Type B pancreatic cell (in vitro differentiated cells): ENCODE measurements at places on chromosomes 11 and 22. TPM values are rescaled to one million over a fixed set of nuclear protein-coding genes. Genes with fewer than 3 reads are reported as not detected.

The SYCE3 gene
- not detected in 2 replicates for total RNA-seq

The FIBIN gene
- total RNA-seq = 0.43 and 0.65 TPM in 2 replicates

The CSF2RB gene
- total RNA-seq = 0.72 and 1.6 TPM in 2 replicates

The OR6A2 gene
- total RNA-seq = 0.07 and 0.27 TPM in 2 replicates

The OR4A16 gene
- not detected in 2 replicates for total RNA-seq

The SHANK2 gene
- 25.9 and 49.4 TPM in 2 replicates for total RNA-seq

The PLEKHA7 gene
- 64.7 and 177 TPM in 2 replicates for total RNA-seq

The TAF1D gene
- 126 and 143 TPM in 2 replicates for total RNA-seq

The OR5P2 gene
- total RNA-seq = 0.26 and 0.29 TPM in 2 replicates

The EI24 gene
- total RNA-seq = 102 and 114 TPM in 2 replicates

The PATE2 gene
- not detected in 2 replicates for total RNA-seq

The FGF4 gene
- total RNA-seq = 0.22 TPM in 1 of 2 replicates, not detected in the other

The GNB1L gene
- 7.5 and 7.7 TPM in 2 replicates for total RNA-seq

The DDI1 gene
- not detected in 2 replicates for total RNA-seq

The KRTAP5-2 gene
- total RNA-seq = not detected in 2 replicates

The SMIM35 gene
- 0.17 TPM in 1 of 2 replicates, not detected in the other for total RNA-seq

The LINC01488 gene
- total RNA-seq = not detected in 2 replicates

The DLAT gene
- total RNA-seq = 43.8 and 46.8 TPM in 2 replicates

The UPK3A gene
- total RNA-seq = 0.29 and 0.62 TPM in 2 replicates

The SLC22A6 gene
- total RNA-seq = 1.5 TPM in 1 of 2 replicates, not detected in the other

The NXPE2 gene
- total RNA-seq = not detected in 2 replicates

The GLB1L2 gene
- total RNA-seq = 5.5 and 11.6 TPM in 2 replicates

The OR52I2 gene
- total RNA-seq = not detected in 2 replicates

The SOX10 gene
- 0.29 and 5.9 TPM in 2 replicates for total RNA-seq

The FGF3 gene
- total RNA-seq = not detected in 2 replicates

The SLC29A2 gene
- total RNA-seq = 22.2 and 31.7 TPM in 2 replicates

The FREY1 gene
- 0.90 and 1.4 TPM in 2 replicates for total RNA-seq

The TEX12 gene
- total RNA-seq = not detected in 2 replicates

The FAT3 gene
- 31.5 and 70.0 TPM in 2 replicates for total RNA-seq

The HBB gene
- total RNA-seq = not detected in 2 replicates

The OVCH2 gene
- 0.89 and 2.0 TPM in 2 replicates for total RNA-seq

The MFRP gene
- total RNA-seq = not detected in 2 replicates

The ZNF214 gene
- total RNA-seq = 6.3 and 7.9 TPM in 2 replicates

The HIRA gene
- total RNA-seq = 38.3 and 43.3 TPM in 2 replicates

The CASP4 gene
- 18.4 and 50.3 TPM in 2 replicates for total RNA-seq

The TRIM22 gene
- 27.4 and 72.5 TPM in 2 replicates for total RNA-seq

The HEPACAM gene
- 0.43 TPM in 1 of 2 replicates, not detected in the other for total RNA-seq

The SLC37A2 gene
- 1.3 TPM in 2 replicates for total RNA-seq

The CEND1 gene
- total RNA-seq = 0.17 and 0.89 TPM in 2 replicates

The EHF gene
- 31.5 and 44.8 TPM in 2 replicates for total RNA-seq

The TMEM126B gene
- total RNA-seq = 31.2 and 46.7 TPM in 2 replicates

The MAJIN gene
- not detected in 2 replicates for total RNA-seq

The ISX gene
- 4.0 and 9.4 TPM in 2 replicates for total RNA-seq

The HSPB2 gene
- total RNA-seq = not detected in 2 replicates

The MRGPRX4 gene
- not detected in 2 replicates for total RNA-seq

The SYT13 gene
- total RNA-seq = 17.4 and 36.4 TPM in 2 replicates

The ARRB1 gene
- total RNA-seq = 32.7 and 32.8 TPM in 2 replicates

The RFPL3 gene
- total RNA-seq = 0.24 TPM in 1 of 2 replicates, not detected in the other

The GUCY1A2 gene
- 12.2 and 13.2 TPM in 2 replicates for total RNA-seq

The KCNJ11 gene
- 18.6 and 25.4 TPM in 2 replicates for total RNA-seq

The IGF2 gene
- total RNA-seq = 2,350 and 3,865 TPM in 2 replicates

The KCNK4 gene
- 0.19 TPM in 1 of 2 replicates, not detected in the other for total RNA-seq

The VWA5A gene
- total RNA-seq = 29.7 and 42.9 TPM in 2 replicates

The GSTT2 gene
- 1.3 TPM in 1 of 2 replicates, not detected in the other for total RNA-seq

The NEFH gene
- total RNA-seq = 1.3 and 2.9 TPM in 2 replicates

The SSTR3 gene
- total RNA-seq = 2.4 and 3.4 TPM in 2 replicates
